ENCODE measurements at places on chromosomes 11 and 22.

- no peak for DNase-seq
These were observed 1272.6 kb downstream of the BRD1 start for GRCh38 chr22:48554893-48555572.

DNA sequence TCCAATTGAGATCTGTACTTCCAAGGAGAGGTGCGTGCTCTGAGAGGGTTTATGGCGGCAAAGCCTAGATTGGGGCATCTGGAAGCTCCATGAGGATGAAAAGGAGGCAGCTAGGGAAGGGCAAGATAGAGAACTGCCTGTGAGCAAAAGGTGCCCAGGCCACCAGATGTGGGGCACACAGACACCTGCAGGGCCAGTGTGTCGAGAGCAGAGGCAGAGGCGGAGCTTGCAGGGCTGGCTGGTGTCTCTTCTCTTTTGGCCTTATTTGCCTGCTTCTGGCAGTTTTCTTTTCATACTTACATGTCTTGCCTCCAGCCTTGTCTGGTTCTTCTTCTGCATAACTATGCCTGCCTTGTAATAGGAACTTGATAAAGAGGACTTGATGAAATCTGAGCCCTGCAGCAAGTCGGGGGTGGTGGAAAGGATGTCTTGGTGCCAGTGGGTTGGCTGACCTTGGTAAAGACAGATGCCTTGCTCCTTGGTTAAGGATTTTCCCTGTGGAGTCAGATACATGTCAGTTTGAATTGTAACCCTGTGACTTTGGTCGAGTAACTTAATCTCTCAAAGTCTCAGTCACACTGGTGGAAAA lies 680.3 kb downstream of the NTM start:
- DNase-seq: no peak

DNA sequence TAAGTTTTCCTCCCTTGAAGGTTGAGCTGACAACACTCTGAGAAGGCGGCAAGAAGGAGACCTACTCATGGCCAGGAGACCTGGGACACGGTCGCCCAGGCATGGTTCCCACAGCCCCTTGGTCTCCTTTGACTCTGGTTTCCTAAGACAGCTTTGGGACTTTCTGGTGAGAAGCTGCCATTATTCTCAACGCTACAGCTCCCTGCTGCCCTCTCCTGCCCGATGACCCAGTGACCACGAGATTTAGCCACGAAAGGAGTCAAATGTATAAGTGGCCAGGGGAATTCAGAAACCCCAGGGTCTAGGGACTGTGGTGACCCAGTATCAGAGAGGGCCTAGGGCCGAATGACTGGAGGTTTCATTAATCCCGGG lies 699 bp upstream of the SDF2L1 start:
- no peak for DNase-seq

- no peak for DNase-seq
These were observed 36.1 kb downstream of the RRP8 start for GRCh38 chr11:6567371-6567745.

DNA sequence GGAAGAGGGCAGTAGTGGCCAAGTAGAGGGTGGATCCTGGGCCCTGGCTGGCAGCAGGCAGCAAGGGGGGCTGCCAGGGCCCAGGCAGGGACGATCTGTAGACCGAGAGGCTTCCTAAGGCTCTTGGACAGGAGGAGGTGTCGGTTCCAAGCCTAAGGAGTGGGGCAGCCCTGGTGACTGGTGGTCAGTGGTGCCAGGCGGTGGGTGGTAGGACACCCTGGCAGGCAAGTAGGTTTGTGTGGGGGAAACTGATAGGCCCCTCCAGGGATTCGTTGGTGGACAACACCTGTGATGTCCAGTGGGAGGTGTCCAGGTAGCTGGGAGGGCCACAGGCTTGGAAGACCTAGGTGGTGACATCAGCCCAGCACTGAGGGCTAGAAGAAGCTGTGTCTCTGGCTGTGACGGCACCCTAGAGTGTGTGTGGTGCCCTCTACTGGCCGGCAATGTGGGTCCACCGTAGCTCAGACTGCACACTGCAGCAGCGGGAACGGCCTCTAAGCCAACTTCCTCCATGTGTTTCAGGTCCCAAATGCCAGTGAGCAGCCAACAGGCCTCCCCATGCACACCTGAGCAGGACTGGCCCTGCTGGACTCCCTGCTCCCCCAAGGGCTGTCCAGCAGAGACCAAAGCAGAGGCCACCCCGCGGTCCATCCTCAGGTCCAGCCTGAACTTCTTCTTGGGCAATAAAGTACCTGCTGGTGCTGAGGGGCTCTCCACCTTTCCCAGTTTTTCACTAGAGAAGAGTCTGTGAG lies 9.4 kb upstream of the SAMM50 start:
- peak; percentile 39 for DNase-seq

DNA sequence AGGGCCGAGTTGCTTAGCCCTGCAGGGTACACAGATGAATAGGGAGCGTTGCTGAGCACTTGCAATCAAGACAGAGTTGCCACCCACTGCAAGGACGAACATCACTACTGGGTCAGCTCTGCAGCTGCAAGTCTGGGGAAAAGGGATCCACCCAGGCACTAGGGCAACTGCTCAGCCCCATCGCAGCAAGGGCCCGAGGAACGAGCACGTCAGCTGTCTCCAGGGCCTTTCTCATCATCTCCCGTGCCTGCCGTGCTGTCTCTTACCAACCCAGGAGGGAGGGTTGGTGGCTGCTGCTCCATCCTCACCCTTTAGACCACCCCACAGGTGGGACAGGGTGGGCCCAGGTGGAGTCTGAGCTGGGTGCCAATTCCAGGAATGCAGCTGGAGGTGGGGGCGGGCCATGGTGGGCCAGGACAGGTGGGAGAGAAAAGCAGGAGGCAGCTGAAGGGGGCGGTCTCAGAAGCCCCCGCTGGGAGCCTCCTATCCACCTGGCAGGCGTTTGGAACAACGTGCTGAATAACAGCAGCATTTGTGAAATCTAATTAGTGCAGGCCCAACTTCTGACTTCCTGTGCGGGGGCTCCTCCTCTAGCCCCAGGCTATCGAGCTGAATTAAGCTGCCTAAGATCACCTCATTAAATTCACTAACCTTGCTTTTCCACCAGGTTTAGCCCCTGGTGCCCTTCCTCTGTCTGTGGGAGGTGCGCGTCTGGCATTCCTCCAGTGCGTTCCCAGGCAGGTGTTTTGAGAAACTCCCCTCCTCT lies 252.5 kb downstream of the ST3GAL4 start:
- DNase-seq: no peak

- no peak for DNase-seq
These were observed 28.5 kb downstream of the MAFF start for GRCh38 chr22:38230108-38230825.

DNA sequence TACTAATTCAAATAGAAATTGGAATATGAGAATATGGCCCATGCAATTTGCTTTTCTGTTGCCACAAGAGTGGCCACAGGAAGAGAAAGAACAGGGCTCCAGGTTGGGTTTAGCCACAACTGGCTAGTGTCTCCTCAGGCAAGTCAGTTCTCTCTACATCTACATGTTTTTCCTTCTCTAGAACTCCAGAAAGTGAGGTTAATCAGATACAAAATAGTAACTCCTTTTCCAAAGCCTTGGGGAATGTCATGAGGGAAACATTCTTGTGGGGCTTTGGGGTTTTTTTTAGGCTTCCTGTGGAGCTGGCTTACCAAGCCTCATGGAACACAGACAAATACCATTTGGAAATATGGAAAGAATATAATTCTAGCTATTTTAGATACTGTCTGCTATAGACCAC lies 161.6 kb downstream of the NAV2 start:
- no peak for DNase-seq

GRCh38 chr11:97850701-97851100 lies 1170.0 kb upstream of the CNTN5 start:
- no peak for DNase-seq

DNA sequence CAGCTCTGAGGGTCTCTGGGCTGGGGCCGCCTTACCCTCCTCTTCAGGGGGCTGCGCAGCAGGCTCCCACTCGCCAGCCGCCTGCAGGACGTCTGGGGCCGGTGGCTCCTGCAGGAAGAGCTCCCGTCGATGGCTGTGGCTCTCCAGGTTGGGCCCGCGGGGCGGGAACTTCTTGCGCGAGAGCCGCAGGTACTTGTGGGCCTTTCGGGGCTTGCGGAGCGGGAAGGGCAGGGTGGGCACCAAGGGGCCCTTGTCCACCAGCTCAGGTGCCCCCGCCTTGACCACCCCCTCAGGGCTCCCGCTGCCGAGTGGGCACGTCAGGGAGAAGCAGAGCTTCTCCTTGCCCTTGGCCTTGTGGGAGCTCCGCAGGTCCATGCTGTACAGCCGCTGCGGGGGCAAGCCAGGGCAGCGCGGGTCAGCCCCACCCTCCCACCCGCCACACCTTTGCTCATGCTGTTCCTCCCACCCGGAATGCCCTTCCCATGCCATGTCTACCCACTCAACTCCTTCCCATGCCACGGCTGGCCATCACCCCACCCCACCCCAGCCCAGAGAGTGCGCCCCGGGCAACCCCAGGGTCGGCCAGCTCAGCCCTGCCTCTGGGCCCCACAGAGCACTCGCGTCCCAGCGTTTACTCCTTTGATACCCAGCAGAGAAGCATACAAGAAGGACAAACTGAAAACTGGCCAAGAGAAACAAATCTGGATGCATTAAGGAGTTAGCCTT lies 18.0 kb downstream of the CBX7 start:
- DNase-seq: no peak

GRCh38 chr11:38089726-38090125 lies 1491.7 kb upstream of the RAG2 start:
- DNase-seq: peak; percentile 84
